ENCODE measurements at places on chromosomes 1 and 21.

DNA sequence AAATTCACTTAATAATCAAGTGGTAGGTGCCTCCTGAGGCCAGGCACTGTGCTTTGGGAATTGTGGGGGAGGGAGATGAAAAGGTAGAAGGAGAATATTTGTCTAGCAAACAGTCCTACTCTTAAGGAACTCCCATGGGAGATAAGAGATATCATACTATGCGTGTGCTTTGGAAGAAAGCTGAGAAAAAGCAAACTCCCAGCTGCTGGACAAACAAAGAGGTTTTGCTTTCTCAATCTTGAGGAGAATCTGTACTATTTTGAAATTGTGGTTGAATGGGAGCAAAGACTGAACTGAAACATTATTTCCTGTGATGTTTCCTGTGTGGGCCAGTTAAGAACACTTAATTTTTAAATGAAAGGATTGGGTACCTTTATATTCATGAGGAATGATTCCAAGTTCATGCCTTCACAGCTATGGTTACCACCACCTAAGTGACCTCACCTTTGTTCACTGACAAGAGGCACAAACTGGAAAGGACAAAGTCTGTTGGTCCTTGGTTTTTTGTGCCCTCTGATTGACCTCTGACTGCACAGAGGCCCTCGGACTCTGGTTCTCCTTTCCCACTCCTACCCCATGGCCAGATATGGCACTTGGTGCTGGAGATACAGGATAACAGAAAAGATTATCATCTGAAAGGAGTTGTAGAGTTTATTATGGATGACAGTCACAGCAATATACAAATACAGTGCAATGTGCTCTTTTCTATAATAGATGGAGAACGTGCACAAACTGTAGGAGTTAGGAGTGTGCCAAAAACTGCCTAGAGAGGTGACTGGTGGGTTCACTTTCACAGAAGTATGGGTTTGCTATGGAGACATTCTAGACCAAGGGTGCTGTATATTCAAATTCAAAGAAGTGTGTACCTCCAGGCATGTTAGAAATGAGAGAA, 1.6 kb downstream of the CD53 start:
- DNase-seq = no peak

GRCh38 chr1:236575523-236575922, 28.8 kb downstream of the HEATR1 start:
- no peak for DNase-seq

- DNase-seq = no peak
Measured at GRCh38 chr1:9808459-9808858, 15.3 kb downstream of the CLSTN1 start.

GRCh38 chr1:54581621-54582035, 33.6 kb downstream of the ACOT11 start:
- peak; percentile 91 for DNase-seq

DNA sequence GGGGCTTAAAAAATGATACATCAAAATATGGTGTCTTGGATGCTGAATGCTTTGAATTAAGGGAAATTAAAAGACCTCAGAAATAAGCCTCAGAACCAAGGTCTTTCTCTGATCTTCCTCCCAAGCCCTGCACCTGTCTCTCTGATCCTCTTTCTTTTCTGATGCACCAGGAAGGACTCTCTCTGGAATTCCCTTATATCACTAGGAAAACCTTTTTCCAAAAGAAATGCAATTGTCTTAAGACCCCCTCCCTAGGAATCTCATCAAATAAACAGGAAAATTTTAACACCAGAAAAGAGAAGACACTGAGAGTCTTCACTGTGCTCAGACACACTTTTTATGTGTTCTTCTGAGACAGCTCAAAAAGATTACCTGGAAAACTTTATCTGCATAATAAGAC, 159.5 kb upstream of the PTBP2 start:
- no peak for DNase-seq

DNA sequence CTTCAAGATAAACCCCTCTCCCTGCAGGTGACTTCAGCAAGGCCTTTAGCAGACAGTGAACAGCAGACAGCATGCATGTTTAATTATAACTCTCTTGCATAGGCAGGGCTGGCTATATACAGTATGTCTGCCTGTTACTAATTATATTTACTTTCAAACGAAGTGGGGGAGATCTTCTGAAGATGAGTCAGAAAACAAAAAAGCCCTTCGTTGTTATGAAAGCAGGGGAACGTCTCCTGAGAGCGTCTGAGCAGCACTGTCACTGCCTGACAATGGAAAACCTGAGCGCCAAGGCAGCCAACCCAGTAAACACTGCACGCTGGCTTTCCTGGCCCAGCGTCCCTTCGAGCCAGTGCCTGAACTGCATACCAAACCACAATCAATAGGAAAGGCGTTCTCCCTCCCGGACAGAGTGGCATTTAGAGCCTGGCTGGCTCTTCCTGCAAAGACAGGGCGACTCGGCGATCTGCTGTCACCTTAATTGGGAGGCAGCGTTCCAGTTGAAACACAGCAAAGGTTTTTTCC, 54.1 kb downstream of the TOMM20 start:
- peak; percentile 45 for DNase-seq

DNA sequence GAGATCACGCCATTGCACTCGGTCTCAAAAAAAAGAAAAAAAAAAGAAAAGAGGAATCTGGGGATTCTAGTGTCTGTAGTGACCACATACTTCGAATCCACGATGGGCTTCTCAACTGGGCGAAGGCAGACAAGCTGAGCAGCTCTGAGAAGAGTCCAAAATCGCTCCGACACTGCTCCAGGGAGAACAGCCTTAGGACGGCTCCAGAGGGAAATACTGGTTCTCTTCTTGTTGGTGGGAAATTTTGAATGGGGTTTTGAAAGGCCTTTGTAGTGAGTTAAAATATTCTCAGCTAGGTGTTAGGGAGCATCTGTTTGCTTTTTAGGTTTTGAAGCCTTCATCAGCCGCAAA, 18.3 kb upstream of the HJV start:
- no peak for DNase-seq

DNA sequence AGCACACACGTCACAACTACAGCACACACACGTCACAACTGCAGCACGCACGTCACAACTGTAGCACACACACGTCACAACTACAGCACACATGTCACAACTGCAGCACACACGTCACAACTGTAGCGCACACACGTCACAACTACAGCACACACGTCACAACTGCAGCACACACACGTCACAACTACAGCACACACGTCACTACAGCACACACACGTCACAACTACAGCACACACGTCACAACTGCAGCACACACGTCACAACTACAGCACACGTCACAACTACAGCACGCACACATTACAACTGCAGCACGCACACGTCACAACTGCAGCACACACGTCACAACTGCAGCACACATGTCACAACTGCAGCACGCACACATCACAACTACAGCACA, 322.6 kb upstream of the AJAP1 start:
- no peak for DNase-seq

DNA sequence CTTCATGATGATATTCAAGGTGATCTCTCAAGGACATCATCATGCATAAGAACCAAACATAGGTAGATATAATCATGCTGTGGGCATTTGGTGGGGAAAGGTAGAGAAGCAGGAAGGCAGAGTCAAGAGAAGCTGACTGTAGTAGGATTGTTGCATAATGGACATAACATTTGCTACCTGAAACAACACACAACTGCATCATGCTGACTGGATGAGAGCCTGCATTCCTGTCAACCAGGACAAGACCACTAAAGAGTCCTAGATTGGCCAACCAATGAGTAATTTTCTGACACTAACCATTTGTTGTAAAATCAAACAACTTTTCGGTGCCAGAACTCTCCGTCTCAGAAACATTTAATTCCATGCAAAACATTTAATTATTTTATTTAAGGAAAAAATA, 377.2 kb downstream of the PLPP3 start:
- no peak for DNase-seq

DNA sequence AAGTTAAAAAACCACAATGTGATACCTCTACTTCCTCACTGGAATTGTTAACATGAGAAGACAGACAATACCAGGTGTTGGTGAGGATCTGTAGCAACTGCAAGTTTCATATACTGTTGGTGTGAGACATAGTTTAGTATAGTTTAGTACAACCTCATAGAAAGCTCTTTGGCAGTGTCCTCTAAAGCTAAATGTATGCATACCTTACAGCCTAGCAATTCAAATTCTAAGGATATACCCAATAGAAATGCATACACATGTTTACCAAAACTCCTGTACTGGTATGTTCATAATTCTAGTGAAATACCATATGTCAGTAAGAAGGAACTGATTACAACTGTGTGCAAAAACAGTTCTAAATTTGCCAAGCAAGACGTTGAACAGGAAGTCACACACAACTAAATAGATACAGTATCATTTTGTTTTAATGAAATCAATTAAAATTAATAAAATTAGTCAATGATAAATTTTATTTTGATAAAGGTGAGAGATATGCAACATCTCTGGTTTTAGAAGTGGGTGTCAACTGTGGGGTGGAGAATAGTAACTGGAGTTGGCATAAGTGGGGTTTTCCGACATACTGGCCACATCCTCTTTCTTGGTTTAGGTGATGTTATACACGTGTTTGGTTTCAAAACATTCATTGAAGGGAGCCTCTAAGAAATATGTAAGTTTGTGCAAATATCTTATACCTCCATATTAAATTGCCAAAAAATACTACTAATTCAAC, 450.7 kb downstream of the PTPRC start:
- DNase-seq = no peak

DNA sequence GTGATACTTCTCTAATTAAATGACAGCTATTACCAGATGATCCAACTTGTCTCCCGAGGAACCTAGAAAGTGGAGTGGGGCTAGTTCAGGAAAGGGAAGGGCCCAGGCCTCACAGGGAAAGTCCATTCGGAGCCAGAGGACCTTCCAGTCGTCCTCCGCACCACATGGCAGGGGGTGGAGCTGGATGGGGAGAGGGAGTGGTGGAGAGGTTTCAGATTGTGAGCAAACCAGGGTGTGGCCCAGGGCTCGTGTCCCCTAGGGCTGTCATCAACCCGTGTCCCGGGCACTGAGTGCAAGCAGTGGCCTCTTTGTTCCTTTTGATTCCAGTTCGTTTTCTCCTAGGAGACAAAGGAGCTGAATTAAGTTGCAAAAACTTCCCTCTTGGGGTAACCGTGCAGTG, 114.9 kb downstream of the HUNK start:
- peak; percentile 24 for DNase-seq
